Large intestine (tissue), 12 donors: ENCODE measurements at places on chromosomes 6 and 20.

- no peak for DNase-seq
Observed at GRCh38 chr6:439641-440167, 48.2 kb downstream of the IRF4 start.

- peak; percentile 67 for DNase-seq
Observed at GRCh38 chr6:39357998-39358686, 35.6 kb upstream of the KCNK16 start.

GRCh38 chr6:159170999-159171712, 2.0 kb downstream of the FNDC1 start:
- peak; percentile 5 for DNase-seq

GRCh38 chr20:64015635-64016034, 20.3 kb upstream of the C20orf204 start:
- no peak for DNase-seq

- no peak for DNase-seq
Observed at GRCh38 chr6:136693090-136693489, 99.2 kb downstream of the MAP3K5 start.

DNA sequence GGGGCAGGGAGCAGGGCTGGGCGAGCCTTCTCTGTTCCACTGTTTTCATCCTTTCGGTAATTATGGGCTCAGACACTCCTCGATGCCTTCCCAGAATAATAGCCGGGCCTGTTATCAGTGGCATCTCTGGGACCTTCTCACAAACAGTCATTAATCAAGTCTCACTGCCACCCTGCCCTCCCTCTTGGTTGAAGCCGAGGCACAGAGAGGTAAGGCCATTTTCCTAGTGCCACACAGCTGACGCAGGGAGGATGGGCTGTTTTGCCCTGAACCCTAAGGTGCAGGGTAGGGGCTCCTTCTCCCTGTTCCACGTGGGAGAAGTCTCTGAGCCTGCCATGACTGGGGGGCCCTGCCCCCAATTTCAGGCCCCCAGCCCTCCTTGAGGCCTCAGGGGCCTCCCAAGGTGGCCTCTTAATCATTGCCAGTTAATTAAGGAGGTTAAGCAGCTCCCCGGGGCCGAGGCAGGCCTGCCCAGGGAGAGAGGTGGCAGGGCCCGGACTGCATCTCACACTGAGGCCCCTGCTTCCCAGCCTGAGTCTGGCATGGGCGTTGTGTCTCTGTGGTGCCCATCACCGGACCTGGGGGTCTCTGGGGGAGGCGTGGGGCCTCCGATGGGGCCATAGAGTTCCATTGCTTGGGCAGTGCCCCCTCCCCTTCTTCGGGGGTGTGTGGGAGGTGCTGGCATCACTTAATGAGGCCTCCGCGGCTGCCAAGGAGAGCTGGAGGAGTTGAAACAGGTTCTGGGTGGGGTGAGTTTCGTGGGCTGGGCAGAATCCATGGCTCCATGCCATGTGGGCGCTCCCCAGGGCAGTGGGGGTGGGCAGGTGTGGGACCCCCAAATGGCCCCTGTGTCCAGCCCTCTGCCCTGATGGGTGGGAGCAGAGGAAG, 42.9 kb downstream of the CEBPB start:
- no peak for DNase-seq

- no peak for DNase-seq
Observed at GRCh38 chr6:44681761-44682160, 294.3 kb downstream of the CDC5L start.

GRCh38 chr20:13420625-13421024, 199.6 kb downstream of the ISM1 start:
- DNase-seq = peak; percentile 21

DNA sequence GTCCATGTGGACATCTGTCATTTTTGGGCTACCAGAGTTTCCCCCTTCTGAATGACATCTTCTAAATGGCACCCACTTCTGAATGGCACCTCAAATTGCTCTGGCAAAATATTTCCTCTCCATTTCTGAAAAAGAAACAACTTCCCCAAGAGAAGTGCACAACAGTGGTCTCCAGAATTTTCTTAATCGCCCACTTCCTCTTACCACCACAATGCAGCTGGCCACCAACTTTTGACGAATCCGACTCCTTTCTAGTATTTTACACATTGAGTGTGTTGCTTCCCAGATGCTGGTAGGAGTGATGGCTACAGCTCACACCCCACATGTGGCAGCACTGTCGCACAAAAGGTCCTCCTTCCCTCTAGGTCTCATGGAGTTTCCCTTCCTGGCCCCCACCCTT, 216.1 kb downstream of the FOXA2 start:
- DNase-seq = no peak

DNA sequence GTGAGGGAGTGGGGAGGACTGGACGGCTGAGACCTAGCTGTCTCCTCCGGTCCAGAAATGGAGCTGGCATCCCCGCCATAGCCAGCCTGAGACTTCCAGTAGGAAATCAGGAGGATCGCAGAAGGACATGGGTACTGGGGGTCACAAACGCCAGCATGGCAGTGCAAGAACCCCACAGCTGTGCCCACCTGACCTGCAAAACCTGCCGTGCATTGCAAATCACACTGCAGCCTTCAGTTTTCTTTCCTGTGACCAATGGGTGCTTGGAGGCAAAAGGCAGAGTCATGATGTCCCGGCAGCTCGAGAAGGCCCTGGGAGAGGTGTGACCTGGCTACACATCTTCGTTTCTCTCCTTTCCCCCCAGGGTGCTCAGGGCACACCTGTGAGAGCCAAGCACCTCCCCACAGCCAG, 23.3 kb upstream of the PHACTR3 start:
- DNase-seq = no peak

DNA sequence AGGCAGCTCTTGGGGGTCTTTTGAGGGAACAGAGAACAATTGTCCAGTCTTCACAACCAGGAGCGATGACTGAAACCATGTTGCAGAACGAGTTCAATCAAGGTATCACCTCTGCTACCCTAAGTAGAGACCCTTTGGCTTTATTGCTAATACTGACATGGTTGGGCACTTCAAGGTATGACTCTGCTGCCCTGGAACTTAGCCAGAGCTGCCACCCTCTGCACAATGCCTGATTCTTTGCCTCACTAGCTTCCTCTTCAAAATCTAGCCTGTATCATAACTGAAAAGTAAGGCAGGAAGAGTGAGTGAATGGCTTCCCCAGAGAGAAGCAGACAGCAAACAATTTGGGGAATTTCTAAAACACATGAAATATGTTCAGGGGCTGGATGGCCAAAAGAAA, 592.7 kb upstream of the NRSN1 start:
- no peak for DNase-seq

DNA sequence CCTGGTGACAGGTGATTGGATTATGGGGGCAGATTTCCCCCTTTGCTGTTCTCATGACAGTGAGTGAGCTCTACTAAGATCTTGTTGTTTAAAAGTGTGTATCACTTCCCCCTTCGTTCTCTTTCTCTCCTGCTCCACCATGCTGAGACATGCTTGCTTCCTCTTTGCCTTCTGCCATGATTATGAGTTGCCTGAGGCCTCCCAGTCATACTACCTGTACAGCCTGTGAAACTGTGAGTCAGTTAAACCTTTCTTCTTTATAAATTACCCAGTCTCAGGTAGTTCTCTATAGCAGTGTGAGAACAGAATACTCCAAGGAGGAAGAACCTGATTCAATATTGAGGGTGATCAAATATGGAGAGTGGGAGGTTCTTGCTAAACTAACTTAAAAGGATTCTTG, 724.9 kb downstream of the DOK5 start:
- DNase-seq = no peak

DNA sequence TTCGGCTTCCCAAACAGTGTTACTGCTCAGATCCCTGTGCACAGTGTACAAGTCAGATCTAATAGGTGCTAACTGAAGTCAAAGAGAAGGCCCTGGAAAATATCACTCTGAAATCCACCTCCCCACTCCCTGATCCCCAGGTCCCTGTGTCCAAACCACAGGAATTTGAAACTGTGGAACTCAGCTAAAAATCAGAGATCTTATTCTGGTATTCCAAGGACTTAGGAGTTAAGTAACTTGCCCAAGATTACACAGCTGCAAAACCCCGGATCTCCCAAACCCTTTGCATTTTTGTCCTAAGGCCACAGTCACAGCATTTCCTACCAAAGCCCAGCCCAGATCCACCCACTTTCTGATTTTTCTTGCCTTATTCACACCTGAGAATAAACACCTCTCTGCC, 32.3 kb upstream of the SLC23A2 start:
- no peak for DNase-seq
